Substantia nigra (tissue), 51 donors: ENCODE measurements at places on chromosomes 5 and 9.
A peak's percentile ranks its signal among the peaks of the same experiment; 100 is the strongest.

GRCh38 chr9:107464516-107464915, 25.1 kb downstream of the KLF4 start:
- no peak for DNase-seq

DNA sequence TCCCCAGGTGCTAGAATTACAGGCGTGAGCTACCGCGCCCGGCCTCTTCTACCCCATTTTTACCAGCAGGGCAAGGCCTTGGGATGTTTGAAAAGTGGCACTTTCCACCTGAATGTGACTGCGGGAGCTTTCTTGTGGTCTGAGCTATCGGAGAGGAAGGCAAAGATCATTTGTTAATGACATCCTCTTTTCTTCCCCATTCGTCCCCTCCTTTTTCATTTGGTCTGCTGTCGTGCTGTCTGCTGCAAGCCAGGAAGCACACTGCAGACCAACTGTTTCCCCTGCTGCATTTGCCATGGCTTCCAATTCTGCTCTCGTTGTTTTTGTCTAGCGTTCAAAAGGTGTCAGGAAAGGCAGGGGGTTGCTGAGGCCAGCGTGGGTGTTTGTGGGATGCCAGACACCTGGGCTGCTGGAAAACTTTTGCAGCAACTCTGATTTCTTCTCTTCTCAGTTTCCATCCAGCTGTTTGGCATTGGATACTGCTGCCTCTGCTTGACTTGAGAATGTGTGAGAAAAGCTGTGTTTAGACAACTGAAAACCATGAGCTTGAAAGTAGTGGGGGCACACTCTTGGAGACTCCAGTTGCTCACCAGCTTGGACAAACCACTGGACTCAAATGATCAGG, 196.4 kb upstream of the MSX2 start:
- DNase-seq: no peak

DNA sequence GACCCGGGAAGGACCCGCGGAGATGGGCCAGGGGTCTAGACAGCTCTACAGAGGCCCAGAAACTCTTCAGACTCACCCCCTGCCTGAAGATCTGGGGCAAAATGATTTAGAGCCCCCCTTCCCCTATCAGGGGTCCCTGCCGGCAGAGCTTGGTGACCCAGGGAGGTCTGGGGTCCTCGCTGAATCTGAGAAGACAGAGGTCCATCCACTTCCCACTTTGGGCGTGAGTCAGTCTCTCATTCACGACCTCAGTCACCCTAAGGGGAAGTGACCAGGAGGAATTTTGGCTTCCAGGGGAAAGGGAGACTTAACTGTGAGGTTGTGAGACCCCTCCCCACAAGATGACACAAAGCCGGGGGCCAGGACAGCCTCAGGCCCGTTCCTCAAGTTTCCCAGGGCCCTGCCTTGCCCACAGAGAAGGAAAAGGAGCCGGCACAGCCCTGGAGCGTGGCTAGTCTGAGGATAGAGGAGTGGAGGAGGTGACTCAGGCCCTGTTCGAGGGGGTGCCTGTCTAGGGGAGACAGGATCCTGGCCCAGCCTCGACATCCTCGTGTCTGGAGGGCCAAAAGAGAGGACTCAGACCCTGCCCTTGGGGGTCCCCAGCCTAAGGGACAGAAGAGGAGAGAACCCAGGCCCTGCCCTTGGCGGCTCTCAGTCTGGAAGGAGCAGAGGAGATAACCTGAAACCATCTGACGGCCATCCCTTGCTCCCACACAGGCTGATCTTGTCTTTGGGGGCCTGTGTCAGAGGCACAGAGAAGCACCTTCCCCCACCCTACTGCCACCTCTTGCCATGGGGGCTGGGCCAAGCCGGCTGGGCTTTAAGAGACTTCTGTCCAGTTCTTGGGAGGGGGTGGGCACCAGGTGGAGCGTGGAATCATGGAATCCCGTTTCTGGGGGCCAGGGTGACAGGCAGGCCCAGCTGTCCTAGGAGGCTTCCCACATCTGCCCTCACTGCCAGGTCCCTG, 889 bp downstream of the PDLIM4 start:
- no peak for DNase-seq

- DNase-seq: peak; percentile 66
Observed at GRCh38 chr9:35603506-35603985, 1.5 kb upstream of the TESK1 start.

DNA sequence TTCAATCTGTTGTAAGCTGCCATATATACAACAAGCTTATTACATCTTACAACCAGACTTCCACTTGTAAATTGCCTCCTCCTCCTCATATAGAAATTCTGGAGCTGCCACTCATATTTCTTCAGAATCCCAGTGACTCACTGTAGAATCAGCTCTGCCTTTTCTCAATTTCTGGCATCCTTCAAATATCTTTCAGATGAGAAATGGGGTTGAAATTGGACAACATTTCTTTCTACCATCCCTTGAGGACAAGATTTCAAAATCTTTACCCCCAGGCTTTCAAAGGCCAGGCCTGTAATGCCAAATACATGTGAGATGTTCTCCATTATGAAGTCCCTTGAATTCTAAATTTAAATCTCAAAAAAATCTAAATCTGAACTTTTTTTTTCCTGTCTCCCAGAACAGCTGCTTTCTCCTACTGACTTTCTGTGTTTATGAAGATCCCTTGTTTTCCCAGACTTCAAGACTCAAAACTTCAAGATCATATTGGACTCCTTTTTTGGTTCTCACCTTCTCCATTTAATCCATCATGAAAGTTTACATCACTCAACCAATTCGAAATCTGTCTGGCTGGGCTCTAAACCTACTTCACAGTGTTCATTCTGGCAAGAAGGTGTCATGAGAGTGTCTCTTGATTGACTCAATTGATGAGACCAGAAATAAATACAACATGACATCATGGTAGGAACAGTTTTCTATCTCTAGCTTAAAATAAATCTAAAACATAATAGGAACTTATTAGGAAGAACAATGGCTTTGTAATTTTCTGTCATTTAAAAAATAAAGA, 109.8 kb downstream of the HMHB1 start:
- DNase-seq: no peak

GRCh38 chr9:130904070-130905044, 7.7 kb upstream of the QRFP start:
- no peak for DNase-seq

GRCh38 chr9:13431222-13431536, 151.7 kb upstream of the MPDZ start:
- peak; percentile 4 for DNase-seq

DNA sequence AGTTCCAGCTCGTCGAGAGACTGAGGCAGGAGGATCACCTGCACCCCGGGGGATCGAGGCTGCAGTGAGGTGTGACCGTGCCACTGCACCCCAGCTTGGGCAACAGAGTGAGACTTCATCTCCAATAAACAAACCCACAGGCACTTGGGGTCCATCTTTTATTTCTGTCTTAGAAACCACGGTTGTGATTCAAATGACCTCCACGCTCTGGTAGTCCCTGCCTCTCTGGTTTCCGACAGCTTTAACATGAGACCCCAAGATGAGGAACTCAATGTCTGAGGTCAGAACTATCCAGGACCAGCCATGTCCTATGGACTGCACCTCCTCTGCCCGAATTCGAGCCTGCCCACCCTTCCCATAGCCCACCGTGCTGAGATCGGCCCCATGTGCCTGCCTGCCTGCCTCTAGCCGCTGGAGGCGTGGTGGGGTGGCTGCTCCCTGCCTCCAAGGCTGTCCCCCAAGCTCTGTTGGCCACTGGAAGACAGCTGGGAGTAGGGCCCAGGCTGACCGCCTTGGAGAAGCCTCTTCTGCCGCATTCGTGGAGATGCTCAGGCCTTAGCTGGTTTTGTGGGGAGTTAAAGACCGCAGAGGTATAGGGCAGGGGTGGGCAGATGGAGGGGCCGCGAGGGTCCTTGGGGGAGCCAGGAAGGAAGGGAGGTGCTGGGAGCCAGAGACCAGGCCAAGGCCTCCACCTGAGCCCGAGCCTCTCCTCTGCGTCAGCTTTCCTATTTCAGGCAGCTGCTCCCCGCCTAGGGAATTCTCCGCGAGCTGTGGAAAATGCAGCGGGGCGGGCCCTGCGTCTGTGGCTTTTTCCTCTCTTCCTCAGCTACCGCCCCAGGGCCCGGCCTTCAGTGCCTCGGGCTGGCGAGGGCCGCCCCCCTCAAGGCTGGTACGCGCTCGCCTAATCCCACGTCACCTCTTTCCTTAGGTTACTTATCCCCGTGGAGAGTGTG, 6.9 kb upstream of the WDR5 start:
- no peak for DNase-seq

- DNase-seq: no peak
Observed at GRCh38 chr5:75199946-75200345, 36.7 kb downstream of the ANKRD31 start.

DNA sequence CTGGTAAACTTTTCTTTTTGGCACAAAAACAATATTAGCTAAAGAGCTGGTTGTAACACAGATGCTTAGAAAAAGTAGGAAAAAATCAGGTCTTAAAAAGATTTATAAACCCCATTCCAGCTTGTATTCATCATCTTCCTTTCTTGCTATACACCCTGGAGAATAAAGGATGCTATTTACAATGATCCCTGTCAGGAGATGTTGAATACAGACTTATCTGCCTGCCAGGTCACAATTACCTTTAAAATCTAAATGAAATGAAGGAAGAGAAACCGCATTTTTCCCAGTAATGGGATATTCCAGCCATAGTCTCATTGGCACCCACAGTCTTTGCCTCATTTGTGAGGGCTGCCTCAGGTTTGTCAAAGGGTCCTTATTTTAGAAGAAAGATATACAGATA, 394.1 kb upstream of the WWC1 start:
- DNase-seq: no peak

DNA sequence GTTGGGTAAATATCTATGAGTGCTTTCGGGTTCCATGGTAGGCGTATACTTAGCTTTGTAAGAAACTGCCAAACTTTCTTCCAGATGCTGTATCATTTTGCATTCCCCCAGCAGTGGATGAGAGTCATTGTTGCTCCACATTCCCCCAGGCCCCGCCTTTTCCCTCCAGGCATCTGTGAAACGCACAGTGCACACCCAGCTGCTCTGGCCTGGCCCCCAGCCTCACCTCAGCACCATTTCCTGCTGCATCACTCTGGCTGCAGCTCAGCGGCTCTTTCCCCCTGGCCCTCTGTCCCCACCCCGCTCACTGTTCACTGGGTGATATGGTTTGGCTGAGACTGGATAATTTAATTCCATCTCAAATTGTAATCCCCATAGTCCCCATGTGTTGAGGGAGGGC, 76.6 kb upstream of the SPTLC1 start:
- no peak for DNase-seq
